ENCODE measurements at places on chromosomes 7 and 10. TPM values are rescaled to one million over a fixed set of nuclear protein-coding genes. Genes with fewer than 3 reads are reported as not detected.

The GJD4 gene
- total RNA-seq, result not detected

The BRAT1 gene
- total RNA-seq, result 53.0 TPM

The CALCR gene
- not detected for total RNA-seq

The NOS3 gene
- 1.2 TPM for total RNA-seq

The HOGA1 gene
- total RNA-seq, result 10.8 TPM

The NXPH1 gene
- not detected for total RNA-seq

The ENKUR gene
- total RNA-seq, result not detected

The TBXAS1 gene
- 11.1 TPM for total RNA-seq
